Hematopoietic multipotent progenitor cell treated with erythropoietin and hydrocortisone succinate and interleukin-3 and kit ligand, for 15 days (in vitro differentiated cells): ENCODE measurements at places on chromosomes 4 and X.

DNA sequence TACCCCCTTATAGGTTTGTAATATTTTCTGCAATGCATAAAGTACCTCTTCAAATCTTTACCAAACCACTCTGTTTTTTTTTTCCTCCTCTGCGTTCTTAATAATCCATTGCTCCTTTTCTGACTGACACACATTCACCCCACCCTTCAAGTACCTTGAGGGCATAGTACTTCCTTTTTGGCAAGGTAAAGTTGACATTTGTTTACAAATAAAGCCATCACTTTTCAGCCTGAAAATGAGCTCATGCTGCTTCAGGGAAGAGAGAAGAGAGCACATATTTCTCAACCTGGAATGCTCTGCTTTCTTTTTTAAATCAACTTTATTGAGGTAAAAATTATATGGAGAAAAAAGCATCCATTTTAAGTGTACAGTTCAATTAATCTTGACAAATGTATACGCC is 113.9 kb downstream of the AGTR2 start:
- DNase-seq, result no peak

- DNase-seq, result no peak
These were observed 5.7 kb upstream of the AMELX start for GRCh38 chrX:11287505-11287904.

GRCh38 chrX:109928596-109929335 is 74.1 kb upstream of the TMEM164 start:
- no peak for DNase-seq

GRCh38 chr4:68997040-68997439 is 45.4 kb upstream of the UGT2A3 start:
- DNase-seq, result no peak

DNA sequence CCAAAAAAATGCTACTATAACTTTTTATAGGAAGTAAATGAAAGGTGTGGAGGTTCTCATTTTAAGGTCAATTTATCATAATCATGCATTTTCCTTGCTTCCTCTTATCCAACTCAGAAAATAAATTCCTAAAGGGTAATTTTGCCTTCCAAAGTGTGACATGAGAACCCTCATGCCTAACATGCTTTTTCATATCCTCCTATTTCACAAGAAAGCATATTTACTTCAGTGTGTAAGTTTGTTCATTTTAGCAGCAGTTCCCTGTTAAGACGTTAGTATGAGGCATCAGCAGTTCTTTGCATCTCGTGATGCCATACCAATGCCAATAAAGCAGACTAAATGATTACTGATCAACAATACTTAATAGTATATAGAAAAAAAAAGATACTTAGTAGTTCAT is 18.4 kb downstream of the WDFY3 start:
- no peak for DNase-seq

- no peak for DNase-seq
These were observed 80.0 kb downstream of the ARSJ start for GRCh38 chr4:113899271-113900070.

DNA sequence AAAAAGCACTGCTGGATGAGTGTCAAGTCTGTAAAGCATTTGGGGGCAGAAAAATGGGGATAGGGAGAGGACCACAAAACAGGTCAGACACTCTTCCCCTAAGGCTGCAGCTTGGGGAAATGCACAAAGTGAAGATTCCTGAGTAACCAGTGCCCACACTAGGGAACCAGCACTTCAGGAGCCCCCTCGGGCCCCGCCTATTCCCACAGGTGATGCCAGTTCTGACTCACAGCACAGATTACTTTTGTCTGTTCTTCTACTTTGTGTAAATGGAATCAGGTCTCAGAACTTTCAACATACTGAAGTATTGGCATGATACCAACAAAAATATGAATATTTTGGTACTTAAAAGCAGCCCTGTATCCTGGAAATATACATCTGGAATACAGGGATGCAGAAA is 112.5 kb downstream of the ADRA2C start:
- DNase-seq, result no peak

GRCh38 chr4:66736606-66737005 is 808.7 kb downstream of the CENPC start:
- no peak for DNase-seq

DNA sequence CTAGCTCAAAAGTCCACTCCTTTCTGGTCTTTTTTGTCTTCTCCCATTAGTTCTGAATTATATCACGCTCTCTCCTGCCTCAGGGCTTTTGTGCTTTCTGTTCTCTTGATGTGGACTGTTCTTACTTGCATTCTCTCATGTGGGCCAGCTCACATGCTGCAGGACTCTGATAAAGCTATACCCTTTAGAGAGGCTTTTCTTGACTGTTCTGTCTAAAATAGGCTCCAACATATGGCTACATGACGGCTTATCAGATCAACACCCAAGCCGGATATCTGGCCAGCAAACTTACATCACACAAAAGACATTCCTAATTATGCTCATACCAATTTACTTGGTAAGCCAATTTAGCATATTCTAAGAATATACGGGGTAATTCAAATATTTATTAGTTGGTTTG is 1494.5 kb downstream of the TECRL start:
- no peak for DNase-seq

- peak; percentile 39 for DNase-seq
These were observed 34.4 kb downstream of the HPF1 start for GRCh38 chr4:169723207-169723965.

DNA sequence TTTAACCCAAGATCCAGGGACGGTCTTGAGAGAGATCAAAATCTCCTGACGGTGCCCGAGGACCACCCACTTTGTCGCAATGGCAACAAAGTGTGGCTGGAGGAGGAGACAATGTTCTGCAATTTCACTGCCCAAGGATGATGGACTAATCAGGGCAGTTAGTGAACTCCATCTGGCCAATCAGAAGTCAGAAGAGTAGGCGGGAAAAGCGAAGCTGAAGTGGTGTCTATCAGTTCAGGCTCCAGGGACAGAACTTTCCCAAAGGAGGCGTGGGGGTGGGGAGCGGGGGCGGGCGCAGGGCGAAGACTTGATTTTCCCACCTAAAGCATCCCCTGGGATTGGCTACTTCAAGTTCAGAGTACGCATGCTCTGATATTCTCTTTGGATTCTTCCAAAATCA is 25.6 kb downstream of the SPACA5B start:
- no peak for DNase-seq

GRCh38 chr4:87853891-87854290 is 21.1 kb downstream of the MEPE start:
- DNase-seq, result no peak

DNA sequence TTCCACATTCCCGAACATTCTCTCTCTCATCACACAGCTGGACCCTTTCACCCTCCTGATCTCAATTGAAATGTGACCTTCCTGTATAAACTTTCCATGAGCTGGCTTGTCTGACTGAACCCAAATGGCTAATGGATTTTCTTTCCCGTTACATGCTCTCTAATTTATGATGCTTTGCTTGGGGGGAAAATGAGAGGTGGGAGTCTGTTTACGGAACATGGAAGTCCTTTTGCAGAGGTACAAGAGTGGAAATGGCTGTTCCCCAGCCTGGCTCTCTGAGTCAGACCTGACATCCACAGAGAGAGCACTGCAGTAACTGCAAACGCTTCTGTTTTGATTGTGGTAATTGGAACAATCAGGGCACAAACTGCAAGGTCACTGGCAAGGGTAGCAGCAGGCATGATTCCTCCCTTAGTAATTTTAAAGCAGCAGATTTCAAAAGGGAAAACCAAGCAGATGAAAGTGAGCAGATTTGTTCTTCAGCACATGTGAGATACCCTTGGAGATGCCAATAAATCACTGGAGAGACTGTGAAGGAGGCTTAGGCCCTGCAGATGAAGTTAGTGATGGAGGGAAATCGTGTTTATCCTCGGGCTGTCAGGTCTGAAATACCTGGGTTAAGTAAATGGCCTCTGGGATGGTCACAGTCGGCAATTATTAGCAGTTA is 83.9 kb downstream of the SNCA start:
- no peak for DNase-seq

GRCh38 chr4:84966382-84967242 is at the start of gene WDFY3:
WDFY3 (minus strand) TSS chr4:84966690; CDS start chr4:84860591, 106,099 bp downstream.
- DNase-seq, result peak; percentile 17

DNA sequence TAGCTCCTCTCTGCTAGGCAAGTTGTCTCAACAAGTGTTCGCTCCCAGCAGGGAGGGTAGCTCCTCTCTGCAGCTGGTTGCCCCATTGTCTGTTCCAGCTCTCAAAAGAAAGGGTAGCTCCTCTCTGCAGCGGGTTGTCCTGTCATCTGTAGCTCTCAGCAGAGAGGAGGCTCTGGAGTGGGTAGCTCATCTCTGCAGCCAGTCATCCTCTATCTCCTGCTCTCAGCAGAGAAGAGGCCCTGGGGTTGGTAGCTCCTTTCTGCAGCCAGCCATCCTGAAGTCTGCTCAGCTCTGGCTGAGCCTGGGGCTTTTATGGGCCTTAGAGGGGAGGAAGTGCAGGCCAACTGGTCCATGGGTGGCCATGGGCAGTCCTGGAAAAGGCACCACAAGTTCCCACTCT is 342.7 kb downstream of the PTTG2 start:
- DNase-seq, result no peak

DNA sequence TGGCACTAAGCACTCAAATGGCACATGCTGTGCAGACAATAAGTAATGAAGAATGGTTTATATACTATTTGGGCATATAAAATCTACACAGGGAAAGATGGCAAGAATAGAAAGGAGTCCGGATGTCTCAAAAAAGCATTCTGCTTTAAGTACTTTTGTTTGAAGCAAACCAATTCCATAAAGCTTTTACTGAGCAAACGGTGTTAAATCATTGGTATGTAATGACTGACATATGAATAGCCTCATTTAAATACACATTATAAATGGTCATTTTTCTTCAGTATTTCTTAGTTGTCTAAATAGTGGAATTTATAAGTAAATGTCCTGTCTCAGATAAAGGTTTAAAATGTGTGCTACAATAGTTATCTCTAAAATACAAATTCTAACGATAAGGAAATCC is 6.0 kb downstream of the FBXO8 start:
- DNase-seq, result no peak

GRCh38 chr4:150583287-150584110 is 1.5 kb downstream of the MAB21L2 start:
- DNase-seq, result no peak

DNA sequence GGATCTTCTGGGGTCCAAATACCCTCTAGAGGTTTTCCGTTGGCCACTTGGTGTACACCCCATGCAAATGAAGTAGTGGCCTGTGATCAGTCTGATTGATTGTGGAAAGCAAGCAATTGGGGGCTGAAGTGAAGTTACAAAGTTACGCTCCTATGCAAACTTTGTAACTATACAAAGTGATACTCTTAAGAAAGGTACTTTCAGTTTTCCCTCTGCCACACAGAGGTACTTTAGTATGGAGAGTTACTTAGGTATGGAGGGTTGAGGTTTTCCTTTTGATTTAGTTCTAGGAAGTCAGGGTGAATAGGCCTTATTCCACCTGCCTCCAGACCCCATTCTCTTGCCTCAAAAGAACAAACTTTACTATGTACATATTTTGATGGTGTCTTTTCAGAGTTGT is 28.7 kb downstream of the STAG2 start:
- no peak for DNase-seq

- no peak for DNase-seq
These were observed 245.4 kb downstream of the NAF1 start for GRCh38 chr4:162921178-162921785.

GRCh38 chr4:89681219-89681618 is 155.7 kb downstream of the SNCA start:
- DNase-seq, result no peak

- no peak for DNase-seq
These were observed 1881.7 kb downstream of the ARAP2 start for GRCh38 chr4:34362654-34363053.

- no peak for DNase-seq
These were observed 275.7 kb downstream of the STPG2 start for GRCh38 chr4:97867557-97868091.

GRCh38 chr4:88753658-88754571 is 56.3 kb upstream of the NAP1L5 start:
- no peak for DNase-seq

DNA sequence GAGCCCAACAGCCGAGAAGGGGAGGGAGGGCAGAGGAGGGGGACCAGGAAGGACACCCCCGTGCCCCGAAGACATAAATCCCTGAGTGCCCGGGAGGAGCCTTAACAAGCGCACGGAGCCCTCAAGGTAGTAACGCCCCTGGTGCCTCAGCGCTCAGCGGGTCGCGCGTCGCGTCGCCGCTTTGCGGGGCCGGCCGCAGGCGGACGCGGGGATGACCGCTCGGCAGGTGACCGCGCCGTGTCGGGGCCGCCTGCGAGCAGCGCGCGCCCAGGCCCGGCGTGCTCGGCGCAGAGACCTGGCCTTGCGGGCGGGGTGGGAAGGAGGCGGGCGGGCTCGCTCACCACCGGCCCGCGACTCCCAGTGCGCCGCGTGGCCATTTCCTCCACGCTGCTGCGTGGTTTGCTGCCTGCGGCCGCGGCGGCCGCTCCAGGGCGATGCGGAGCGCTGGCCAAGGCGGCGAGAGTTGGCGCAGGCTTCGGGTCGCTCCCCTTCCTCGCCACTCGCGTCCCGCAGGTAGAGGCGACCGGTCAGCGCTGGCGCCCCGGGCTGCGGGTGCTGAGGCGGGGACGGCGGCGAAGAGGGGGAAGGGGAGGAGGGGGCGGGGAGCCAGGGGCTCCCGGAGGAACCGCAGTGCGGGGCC is 632 bp downstream of the CCSER1 start:
- no peak for DNase-seq

GRCh38 chr4:76377481-76377901 is 43.5 kb downstream of the CCDC158 start:
- no peak for DNase-seq

- no peak for DNase-seq
These were observed 229.8 kb upstream of the SFRP2 start for GRCh38 chr4:154018659-154019058.

DNA sequence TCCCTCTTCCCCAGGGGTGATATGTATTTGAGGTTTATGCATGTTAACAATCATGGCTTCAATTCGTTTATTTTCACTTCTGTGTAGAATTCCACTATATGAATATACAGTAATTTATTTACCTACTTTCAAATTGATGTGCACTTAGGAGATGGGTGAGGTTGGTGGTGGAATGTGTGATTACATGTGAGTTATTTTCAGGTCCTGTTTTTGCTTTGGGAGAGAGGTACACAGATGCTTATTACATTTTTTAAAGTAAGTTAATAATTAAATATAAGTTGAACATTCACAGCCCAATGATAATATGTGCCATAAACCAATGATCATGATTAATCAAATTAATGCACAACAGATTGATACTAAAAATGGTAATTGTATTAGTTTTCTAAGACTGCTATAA is 79.5 kb downstream of the SPRY1 start:
- no peak for DNase-seq

- no peak for DNase-seq
These were observed 18.8 kb upstream of the CORIN start for GRCh38 chr4:47856713-47857112.

DNA sequence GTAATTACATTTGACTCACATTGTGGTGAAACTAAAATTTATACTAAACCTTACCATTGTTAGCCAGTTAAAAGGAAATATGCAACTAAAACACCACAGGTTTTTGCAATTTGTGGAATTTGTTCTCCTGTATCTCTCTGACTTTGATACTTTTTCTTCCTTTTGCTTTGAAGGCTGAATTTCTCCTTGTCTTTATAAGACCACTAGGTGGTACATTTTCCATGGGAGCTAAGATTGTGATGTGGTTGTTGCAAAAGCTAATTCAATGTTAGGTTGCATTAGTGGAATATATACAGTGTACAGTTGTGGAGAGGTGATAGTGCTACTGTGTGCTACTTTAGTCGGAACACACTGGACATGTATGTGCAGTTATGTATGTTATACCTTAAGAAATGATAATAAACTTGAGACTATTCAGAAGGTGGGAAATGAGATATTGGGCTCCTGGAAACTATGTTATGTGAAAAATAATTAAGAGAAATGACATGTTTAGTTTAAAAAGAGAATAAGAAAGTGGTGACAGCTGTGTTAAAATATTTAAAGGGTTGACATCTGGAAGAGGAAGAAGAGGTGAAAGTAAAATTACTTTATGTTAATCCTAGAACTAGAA is 70.3 kb downstream of the ARL9 start:
- DNase-seq, result no peak
